ENCODE measurements at places on chromosomes 7 and 10. TPM values are rescaled to one million over a fixed set of nuclear protein-coding genes. Genes with fewer than 3 reads are reported as not detected.

The GPR15LG gene
- total RNA-seq = not detected

DNA sequence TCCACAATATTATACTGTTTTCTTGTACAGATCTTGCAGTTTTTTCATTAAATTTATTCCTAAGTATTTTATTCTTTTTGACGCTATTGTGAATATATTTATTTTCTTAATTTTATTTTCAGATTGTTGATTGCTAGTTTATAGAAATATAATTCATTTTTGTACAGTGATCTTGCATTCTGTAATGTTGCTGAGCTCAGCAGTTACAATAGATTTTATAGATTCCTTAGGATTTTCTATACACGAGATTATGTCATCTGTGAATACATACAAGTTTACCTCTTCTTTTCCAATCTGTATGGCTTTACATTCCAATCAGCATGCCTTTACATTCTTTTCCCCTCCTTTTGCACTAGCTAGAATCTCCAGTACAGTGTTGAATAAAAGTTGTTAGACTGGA is 130.0 kb downstream of the C1GALT1 start:
- no peaks in the 10 kb centered on the region for H3K36me3 ChIP-seq
- H3K4me3 ChIP-seq = no peak overlapping the region
- no peak overlapping the region for H3K27ac ChIP-seq
- H3K4me1 ChIP-seq = no peaks in the 10 kb centered on the region
- no peaks in the 10 kb centered on the region for H3K27me3 ChIP-seq

The HIBADH gene
- total RNA-seq = 45.4 TPM

DNA sequence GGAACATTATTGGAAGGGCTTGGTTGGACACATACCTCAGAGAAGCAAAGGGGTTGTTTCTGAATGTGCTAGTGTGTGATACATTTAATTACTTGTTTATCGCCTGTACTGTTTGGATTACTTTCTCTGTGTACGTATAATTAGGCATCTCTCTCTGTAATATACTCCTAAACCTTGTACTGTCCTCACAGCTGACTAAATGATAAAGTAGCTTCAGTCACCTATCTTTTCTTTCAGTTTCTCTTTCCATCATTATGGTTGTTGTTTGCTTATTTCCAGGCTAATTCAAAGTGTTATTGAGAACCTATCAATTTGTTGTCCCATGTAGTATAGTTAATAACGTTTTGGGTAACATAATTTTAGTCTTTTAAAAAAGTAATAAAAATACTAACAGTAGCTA is 34.0 kb downstream of the MXI1 start:
- no peak for DNase-seq
- H3K27ac ChIP-seq = no peak overlapping the region
- H3K4me1 ChIP-seq = peaks cover 49% of the 10 kb centered on the region
- H3K27me3 ChIP-seq = no peaks in the 10 kb centered on the region
- H3K36me3 ChIP-seq = peaks cover 18% of the 10 kb centered on the region

DNA sequence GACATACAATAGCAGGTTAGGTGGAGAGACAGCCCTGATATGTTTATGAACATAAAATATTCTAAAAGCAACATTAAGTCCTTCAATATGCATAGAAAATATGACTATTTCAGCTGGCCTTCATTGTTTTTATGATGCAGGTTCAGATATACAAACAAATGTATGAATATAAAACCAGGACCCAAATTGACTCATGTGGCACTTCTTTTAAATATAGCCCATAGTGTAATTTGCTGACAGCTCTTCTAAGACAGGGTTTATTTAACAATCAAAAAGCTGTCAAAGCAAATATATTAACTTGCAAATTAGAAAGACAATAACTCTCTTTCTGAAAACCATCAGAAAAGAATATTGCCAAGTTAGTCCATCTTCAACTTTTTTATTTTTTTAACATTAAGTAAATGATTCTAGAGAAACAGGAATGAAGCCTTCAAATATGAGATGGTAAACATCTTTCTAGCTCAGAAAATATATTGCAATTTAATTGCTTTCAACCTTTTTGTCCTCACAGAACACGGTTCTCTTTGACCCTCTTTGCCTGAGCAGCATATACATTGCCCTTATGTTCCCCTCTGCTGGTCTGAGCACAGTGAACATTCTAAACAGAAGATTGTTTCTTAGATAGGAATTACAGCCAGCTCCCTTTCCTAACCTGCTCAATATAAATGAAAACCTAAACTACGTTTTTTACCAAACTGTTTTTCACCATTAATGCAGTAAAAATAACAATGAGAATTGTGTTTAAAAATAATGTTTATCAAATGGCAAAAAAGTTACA is 82.8 kb downstream of the CACNA2D1 start:
- H3K36me3 ChIP-seq = no peaks in the 10 kb centered on the region
- H3K27me3 ChIP-seq = no peaks in the 10 kb centered on the region
- no peak overlapping the region for H3K4me3 ChIP-seq
- peaks cover 19% of the 10 kb centered on the region for H3K4me1 ChIP-seq
- H3K27ac ChIP-seq = no peak overlapping the region
- no peak for DNase-seq

DNA sequence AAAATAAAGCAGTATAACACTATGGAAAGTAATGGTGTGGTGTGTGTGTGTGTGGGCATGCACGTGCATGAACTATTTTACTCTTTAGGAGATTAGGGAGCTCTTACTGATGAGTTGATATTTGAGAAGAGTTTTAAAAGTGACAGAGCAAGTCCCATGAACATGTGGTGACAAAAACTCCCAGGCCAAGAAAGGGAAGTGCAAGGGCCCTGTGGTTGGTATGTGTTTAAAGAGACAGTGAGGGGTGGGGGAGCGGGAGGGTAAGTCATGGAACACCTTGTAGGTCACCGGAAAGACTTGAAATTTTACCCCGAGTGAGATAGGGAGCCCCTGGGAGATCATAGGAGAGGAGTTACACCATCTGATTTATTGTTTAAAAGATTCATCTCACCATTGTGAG is 63.3 kb downstream of the AKR1B1 start:
- no peaks in the 10 kb centered on the region for H3K4me1 ChIP-seq
- no peak overlapping the region for H3K27ac ChIP-seq
- H3K36me3 ChIP-seq = no peaks in the 10 kb centered on the region
- H3K4me3 ChIP-seq = no peak overlapping the region
- H3K27me3 ChIP-seq = no peaks in the 10 kb centered on the region
- DNase-seq = no peak

The MYL7 gene
- total RNA-seq = not detected

The PALD1 gene
- 14.6 TPM for total RNA-seq

The CLCN1 gene
- not detected for total RNA-seq

GRCh38 chr7:116741625-116742316 is 69.8 kb downstream of the MET start:
- peaks cover 10% of the 10 kb centered on the region for H3K4me1 ChIP-seq
- H3K27ac ChIP-seq = no peak overlapping the region
- H3K4me3 ChIP-seq = no peak overlapping the region
- DNase-seq = no peak
- H3K36me3 ChIP-seq = no peaks in the 10 kb centered on the region

DNA sequence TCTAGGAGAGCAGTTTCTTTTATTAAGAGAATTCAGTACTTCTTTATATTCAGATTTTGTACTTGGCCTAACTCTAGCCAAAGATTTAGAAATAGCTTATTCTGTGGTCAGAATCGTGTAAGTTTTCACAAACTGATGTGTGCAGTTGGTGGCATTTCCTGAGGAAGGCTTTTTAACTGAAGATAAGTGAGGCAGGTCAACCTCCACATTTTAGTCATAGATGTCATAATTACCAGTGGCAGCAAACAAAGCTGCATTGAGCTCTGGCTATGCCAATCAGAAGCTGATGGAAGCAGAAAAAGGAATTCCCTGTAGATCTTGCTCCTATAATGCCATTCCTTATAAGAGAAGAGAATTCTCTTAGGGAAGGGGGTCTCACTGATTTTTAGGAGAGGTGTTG is 141.3 kb upstream of the SP8 start:
- no peak overlapping the region for H3K27ac ChIP-seq
- H3K36me3 ChIP-seq = no peaks in the 10 kb centered on the region
- DNase-seq = no peak
- no peak overlapping the region for H3K4me3 ChIP-seq
- no peaks in the 10 kb centered on the region for H3K4me1 ChIP-seq

- no peaks in the 10 kb centered on the region for H3K27me3 ChIP-seq
- H3K4me1 ChIP-seq = peaks cover 36% of the 10 kb centered on the region
- peaks cover 22% of the 10 kb centered on the region for H3K36me3 ChIP-seq
These were observed 36.9 kb downstream of the GDI2 start for GRCh38 chr10:5776136-5776880.

DNA sequence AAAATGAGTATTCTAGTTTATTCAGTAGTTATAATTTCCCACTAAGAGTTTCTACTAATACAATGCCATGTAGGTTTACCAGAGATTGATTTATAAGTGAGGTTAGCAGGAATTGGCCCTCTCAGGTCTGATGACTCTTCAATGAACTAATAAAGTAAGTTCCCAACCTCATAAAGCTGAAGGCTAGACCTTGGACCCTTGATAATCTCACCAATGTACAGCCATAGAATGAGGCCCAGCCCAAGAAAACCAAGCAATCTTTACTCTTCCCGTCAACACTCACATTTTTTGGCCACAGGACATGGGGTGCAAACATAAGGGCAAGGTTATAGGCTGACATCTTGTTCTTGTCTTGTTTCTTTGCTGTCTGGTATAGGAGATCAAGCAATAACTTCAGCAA is 33.3 kb downstream of the ARHGAP19 start:
- no peaks in the 10 kb centered on the region for H3K27me3 ChIP-seq
- peaks cover 52% of the 10 kb centered on the region for H3K36me3 ChIP-seq
- DNase-seq = no peak
- no peaks in the 10 kb centered on the region for H3K4me1 ChIP-seq

- H3K36me3 ChIP-seq = peaks cover 21% of the 10 kb centered on the region
- no peak for DNase-seq
- no peaks in the 10 kb centered on the region for H3K27me3 ChIP-seq
- H3K27ac ChIP-seq = no peak overlapping the region
- H3K4me3 ChIP-seq = no peak overlapping the region
These were observed 212.4 kb downstream of the ELFN1 start for GRCh38 chr7:1882451-1882850.

DNA sequence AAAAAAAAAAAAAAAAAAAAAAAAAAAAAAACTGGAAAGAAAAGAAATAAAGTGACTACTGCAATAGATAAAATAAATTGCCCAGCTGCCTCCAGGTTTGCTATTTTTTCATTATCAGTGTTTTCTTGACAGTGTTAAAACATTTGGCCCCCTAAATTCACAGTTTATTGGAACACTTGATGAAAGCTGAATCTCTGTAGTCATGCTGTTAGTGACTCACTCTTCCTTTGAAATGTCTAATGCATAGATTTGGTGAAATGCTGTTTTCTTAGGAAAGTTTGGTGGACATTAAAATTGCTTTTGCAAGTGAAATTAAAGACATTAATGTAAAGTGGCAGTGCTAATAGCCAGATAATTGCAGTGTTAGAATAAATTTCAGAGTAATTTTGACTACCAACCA is 785.2 kb downstream of the NRG3 start:
- no peak for DNase-seq
- H3K27ac ChIP-seq = no peak overlapping the region
- no peaks in the 10 kb centered on the region for H3K36me3 ChIP-seq
- no peaks in the 10 kb centered on the region for H3K27me3 ChIP-seq

DNA sequence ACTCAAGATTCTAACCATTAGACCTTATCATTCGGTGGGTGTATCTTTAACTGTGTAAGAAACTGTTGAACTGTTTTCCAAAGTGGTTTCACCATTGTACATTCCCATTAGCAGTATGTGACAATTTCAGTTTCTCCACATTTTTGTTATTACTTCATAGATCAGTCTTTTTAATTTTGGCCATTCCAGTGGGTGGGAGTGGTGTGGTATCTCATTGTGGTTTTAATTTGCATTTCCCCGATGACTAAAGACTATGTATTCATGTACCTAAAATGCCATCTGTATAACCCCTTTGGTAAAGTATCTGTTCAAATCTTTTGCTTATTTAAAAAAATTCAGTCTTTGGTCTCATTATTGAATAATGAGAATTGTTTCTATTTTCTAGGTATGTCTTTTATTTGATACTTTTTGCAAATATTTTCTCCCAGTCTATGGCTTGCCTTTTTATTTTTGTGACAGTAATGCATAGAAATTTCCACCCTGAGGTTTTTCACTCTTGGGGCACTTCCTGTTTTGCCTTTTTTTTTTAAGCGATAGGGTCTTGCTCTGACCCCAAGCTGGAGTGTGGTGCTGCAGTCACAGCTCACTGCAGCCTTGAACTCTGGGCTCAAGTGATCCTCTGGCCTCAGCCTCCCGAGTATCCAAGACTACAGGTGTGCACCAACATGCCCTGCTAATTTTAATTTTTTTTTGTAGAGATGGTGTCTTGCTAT is 141.1 kb upstream of the ITGB1 start:
- no peaks in the 10 kb centered on the region for H3K4me1 ChIP-seq
- no peak for DNase-seq
- no peak overlapping the region for H3K27ac ChIP-seq
- no peak overlapping the region for H3K4me3 ChIP-seq
- no peaks in the 10 kb centered on the region for H3K36me3 ChIP-seq
- H3K27me3 ChIP-seq = no peaks in the 10 kb centered on the region

The RHBDD2 gene
- total RNA-seq = 19.1 TPM

The TRIM50 gene
- total RNA-seq = 0.39 TPM

DNA sequence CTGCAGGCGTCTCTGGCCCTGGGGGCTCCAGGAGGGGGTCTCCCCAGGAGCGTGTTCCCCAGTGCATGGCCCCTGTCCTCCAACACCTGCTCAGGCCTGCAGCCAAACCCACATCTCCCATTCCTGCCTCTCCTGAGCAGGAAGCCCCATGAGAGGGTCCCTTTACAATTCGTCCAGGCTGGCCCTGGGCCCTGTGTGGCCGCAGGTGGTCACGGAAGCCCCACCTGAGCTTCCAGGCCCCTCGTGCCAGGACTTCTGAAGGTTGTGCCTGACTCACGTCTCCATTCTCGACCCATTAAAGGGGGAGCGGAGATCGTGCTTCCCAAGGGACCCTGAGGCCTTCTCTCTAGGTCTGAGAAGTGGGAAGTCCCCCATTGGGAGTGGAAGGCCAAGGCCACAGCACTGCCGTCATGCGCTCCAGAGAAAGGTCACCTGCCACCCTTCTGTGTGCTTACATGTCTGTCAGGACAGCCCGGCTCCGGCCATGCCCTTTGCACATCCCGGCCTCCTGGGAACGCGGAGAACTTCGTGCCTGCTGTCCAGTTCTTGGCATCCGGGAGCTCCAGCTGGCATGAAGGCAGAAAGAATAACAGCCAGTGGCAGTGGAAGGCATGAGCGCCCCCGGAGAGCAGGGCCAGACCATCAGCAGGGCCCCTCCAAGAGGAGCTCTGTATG is 382.3 kb downstream of the DNAJB6 start:
- no peak overlapping the region for H3K4me3 ChIP-seq
- no peaks in the 10 kb centered on the region for H3K27me3 ChIP-seq
- no peaks in the 10 kb centered on the region for H3K36me3 ChIP-seq
- no peak for DNase-seq

- no peaks in the 10 kb centered on the region for H3K36me3 ChIP-seq
- no peak overlapping the region for H3K27ac ChIP-seq
- peaks cover 8% of the 10 kb centered on the region for H3K4me1 ChIP-seq
- no peak overlapping the region for H3K4me3 ChIP-seq
- no peak for DNase-seq
- no peaks in the 10 kb centered on the region for H3K27me3 ChIP-seq
These were observed 63.2 kb downstream of the GFRA1 start for GRCh38 chr10:116209781-116210180.

GRCh38 chr7:19747740-19748339 is 25.6 kb downstream of the TMEM196 start:
- no peaks in the 10 kb centered on the region for H3K27me3 ChIP-seq
- DNase-seq = no peak
- no peak overlapping the region for H3K4me3 ChIP-seq
- no peaks in the 10 kb centered on the region for H3K4me1 ChIP-seq
